Osteoblast (primary cell): ENCODE measurements at places on chromosomes 3 and 15. TPM values are rescaled to one million over a fixed set of nuclear protein-coding genes. Genes with fewer than 3 reads are reported as not detected.

DNA sequence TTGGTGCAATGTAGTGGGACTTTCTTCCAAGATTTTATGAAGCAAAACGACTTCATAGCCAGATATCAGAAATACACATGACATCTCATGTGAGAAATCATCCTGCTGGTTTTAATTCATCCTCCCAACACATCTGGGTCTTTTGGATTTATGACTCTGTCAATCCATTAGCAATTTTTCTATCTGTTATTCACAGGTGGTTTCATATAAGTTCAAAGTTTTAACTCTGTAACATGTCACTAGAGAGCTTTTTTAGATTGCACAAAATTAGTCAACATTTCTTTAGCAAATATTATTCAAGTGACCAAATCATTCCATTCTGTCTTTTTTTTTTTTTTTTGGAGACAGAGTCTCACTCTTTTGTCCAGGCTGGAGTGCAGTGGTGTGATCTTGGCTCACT, 30.4 kb downstream of the SQOR start:
- DNase-seq: no peak

DNA sequence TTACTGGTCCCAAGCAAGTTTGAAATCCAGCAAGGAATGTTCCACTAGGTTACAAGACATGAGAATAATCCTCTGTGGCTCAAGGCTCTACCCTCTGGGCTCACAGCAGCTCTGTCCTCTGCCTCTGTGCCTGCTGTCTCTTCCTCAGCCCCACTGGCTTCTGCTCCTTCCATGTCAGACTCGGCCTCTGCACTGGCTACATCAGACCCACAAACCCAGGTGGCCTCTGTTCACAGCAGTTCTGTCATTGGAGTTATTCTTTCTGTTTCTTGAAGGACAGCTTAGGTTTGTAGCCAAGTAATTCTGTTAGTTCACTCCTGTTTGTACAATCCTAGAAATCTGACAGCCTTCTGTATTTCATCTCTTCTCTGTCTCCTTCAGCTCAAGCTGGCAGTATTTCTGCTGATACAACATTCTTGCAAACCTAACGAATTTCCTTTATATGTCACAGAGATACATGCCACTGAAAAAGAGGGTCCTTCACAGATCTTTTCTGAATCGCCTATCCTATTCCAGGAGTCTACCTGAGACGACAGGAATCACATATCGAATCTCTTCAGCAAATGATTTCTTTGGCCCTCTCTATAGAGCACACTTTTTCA, 227.8 kb upstream of the PLSCR5 start:
- no peak for DNase-seq

- no peak for DNase-seq
These were observed 23.1 kb upstream of the CDCP1 start for GRCh38 chr3:45169125-45169904.

Gene SUCNR1
- under 0.01 TPM in 1 of 2 replicates, not detected in the other for total RNA-seq

DNA sequence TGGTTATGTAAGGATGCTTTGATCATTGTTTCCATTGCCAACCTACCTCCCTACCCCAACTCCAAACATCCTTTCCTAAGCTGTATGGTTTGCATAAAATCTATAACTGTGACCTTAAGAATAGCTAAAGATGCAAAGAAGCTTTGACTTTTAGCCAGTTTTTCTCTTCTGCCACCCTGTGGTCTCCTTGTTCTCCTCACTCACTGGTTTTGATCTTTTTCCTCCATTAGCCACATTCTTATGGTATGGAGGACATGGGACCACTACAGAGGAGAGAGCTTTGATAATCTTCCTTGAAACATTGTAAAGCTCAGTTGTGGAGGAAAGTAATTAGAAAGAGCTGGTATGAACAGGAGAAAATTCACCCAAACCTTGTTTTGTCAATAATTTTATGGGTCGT, 115.9 kb downstream of the NEK11 start:
- DNase-seq: peak; percentile 9

- no peak for DNase-seq
These were observed 14.7 kb downstream of the SKIC8 start for GRCh38 chr15:78284758-78285157.

Gene SLC28A1
- total RNA-seq: not detected in 2 replicates

DNA sequence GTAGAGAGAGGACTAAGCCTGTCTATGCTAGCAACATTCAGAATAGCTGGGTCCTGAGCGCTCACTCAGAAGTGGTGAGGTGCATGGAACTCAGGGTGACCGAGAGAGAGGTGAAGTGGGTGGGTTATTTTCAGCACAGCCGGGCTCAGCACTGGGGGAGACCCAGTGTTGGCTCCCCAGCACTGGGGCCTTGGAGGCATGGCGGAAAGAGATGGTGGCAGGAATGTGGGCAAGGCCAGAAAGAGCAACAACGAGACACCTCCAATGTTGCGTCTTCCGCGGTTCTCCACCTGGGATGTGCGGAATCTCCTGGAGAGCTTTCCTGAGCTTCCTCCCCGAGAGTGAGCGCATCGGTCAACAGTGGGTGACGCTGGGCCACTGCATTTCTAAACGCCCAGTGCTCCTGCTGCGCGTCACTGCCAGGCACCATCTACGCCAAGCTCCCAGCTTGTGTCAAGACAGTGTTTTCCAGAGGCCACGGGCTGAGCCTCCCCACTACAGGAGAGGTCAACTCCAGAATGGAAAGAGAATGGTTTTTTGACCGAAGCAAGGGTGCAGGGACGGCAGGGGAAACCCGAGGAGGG, 148.4 kb downstream of the ADAMTS17 start:
- no peak for DNase-seq

- peak; percentile 97 for DNase-seq
These were observed 111.6 kb downstream of the RAB11A start for GRCh38 chr15:65980824-65981456.

Gene SOX2
- not detected in 2 replicates for total RNA-seq

Gene ARGFX
- not detected in 2 replicates for total RNA-seq

DNA sequence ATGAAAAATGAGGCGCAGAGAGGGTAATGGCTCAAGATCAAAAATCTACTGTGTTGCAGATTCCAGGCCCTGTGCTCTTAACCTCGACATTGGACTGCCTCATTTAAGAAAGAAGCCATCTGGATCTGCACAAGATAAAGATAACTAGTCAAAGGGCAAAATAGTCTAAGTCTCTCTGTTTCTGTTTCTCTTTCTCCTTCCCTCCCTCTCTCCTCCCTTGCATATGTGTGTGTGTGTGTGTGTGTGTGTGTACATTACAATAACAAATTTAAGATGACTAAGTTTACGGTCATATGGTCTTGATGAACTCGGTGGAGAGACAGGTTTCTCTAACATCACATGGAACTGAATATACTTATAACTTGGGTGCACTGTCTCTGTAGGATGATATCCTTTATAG, 69.2 kb downstream of the MEIS2 start:
- DNase-seq: no peak

DNA sequence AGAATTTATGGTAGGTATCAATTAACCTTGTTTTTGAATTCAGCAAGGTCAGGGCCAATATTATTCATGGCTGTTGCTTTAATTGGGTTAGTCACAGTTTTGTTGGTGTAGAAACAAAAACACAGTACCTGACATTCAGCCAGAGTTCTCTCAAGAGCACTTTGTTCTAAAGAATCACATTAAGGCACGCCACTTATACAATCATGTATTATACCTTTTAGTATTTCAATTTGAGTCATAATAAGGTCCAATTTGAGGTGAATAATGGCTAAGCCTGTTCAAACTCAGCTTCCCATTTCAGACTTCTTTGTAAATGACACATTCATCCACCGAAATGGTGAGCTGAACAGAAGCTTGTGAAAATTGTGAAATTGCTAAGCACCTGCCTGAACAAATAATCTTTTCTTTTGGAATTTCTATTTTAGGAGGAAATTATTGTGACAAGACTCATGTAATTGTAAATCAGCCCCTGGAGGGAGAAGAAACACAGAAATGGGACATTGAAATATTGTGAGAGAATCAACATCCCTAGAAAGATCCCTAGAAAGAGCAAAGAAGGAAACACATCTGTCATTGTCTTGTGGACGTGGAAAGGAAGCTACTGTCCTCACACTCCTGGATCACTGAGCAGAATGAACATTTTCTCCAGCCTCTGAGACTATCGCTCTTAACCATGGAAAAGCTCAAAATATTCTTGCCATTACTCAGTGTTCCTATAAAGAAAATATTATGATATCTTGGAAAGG, 29.3 kb downstream of the RIOX2 start:
- no peak for DNase-seq
